Mesendoderm (in vitro differentiated cells): ENCODE measurements at places on chromosomes 1 and 21.

DNA sequence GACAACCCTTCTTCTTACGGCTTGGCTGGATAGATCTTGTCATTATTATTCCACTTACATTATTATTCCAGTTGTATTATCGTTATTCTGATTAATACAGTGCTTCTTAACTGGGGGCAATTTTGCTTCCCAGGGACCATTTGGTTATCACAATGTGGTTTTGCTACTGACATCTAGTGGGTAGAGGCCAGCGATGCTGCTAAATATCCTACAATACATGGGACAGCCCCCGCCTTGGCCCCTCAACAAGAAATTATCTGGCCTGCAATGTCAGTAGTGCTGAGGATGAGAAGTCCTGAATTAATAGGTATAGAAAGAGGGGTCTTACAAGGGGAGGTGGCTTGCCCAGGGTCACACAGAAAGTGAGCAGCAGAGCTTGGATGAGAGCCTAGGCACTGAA is 105.6 kb downstream of the PTPRU start:
- DNase-seq: peak; percentile 16

DNA sequence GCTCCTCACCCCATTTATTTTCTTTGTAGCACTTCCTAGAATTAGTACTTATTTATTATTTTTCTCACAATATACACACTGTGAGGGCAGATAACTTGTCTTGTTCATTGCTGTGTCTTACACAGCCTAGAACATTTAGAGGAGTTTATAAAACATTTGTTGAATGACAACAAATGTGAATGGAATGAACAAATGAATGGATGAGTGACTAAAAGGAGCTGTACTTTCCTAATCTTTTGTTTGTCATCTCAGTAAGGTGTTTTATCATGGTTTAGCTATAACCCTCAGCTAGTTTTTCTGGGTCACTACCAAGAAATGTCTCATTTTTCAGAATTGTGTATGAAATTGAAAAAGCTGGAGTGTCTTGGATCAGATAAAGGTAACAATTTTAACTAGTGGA is 239.3 kb upstream of the KCNK2 start:
- no peak for DNase-seq

DNA sequence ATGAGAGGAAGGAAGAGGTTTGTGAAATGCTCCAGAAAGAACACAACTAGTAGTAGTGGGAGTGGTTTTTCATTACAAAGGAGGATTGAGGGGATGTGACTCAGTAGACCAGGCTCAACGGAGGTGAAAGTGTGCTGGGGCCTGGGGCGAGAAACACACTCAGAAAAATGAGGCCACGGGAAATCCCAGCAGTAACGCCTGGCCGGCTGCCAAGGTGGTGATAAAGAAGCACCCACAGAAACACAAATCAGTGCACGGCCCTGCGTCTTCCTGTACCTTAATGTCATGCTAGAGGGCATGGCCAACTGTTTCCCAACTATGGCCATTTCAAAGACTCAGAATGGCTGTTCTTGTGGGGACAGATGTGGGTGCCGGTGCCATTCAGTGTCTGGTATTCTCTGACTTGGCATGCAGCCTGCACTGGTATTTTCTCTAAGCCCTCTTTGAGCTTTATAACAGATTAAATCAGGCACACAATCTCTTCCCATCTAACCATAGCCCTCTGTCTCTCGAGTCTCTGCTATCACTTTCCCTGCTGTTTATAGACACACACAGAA is 38.2 kb downstream of the URB2 start:
- no peak for DNase-seq

GRCh38 chr1:53890522-53890941 is 935 bp upstream of the YIPF1 start:
- no peak for DNase-seq

DNA sequence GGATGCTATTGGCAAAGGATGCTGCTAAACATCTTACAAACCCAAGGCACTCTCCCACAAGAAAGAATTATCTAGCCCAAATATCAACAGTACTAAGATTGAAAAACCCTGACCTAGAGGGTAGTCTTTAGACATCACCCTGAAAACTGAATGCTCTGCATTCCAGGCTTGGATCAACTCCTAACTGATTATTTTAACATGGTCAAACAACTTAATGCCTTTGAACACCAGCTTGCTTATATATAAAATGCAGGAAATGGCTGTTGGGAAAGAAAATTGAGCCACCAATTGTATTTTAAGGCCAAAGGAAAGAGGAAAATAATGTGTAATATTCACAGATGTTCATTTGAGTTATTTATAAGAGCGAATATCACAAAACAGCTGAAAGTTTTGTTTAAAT is 72.2 kb upstream of the C1orf87 start:
- DNase-seq: no peak
